ENCODE measurements at places on chromosomes 13 and 19.

DNA sequence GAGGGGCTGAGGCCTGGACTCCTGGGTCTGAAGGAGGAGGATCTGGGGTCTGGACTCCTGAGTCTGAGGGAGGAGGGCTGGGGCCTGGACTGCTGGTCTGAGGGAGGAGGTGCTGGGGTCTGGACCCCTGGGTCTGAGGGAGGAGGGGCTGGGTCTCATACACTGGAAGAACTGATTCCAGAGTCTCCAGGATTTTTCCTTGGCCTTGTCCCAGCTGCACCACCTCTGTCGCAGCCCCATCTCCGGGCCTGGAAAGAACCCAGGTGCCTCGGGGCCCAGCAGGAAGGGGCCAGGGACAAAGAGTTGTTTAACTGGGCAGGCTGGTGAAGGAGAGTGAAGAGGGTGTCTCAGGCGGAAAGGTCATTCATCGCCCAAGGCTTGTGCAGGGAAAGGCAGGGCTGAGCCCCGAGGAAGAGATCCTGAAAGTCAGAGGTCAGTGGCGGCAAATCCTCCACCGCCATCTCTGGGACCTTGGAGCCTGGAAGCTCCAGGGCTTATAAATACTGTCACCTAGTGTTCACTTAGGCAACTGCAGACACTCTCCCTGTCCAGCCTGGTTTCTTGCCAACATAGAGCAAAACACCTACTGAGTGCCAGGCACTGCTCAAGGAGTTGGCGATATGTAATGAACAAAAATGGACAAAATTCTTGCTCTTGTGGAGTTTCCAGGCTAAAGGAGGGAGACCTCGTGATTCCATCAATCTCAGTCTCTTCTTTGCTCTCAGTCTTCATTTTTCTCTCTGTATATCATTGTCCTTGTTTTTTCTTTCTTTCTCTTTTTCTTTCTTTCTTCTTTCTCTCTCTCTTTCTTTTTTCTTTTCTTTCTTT is 4.4 kb upstream of the KCNN4 start:
- no peak for DNase-seq

GRCh38 chr13:27006519-27007161 is 165.0 kb downstream of the USP12 start:
- DNase-seq: no peak

DNA sequence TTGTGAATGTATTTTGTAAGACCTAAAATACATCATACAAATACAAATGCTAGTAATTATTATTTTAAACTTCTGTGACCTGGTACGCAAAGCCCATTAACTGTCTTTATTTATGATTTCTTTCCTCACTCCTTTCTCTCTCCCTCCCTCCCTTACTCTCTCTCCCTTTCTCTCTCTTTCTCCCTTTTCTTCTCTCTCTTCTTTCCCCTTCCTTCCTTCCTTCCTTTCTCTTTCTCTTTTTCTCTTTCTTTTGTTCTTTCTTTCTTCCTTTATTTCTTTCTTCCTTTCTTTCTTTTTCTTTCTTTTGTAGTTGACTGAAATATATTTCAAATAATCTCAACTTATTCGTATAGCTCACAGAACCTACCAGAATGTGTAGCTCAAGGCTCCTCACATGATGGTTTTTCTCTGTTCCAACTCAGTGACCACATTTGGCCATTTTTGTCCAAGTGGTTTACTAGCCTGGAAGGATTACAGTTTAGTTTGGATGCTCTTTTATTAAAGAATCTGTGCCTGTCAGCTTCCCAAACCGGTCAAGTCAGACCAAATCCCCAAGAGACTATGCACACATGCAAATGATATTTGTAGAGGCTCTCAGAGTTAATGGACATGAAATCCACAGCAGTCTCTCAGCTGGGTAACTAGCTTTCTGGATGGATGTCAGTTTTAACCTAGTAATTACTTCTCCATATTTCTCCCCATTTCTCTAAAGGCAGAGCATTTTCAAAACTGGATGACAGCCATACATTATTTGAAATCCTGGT is 71.7 kb downstream of the POSTN start:
- DNase-seq: no peak

GRCh38 chr19:29241324-29241723 is 28.4 kb upstream of the UQCRFS1 start:
- no peak for DNase-seq

DNA sequence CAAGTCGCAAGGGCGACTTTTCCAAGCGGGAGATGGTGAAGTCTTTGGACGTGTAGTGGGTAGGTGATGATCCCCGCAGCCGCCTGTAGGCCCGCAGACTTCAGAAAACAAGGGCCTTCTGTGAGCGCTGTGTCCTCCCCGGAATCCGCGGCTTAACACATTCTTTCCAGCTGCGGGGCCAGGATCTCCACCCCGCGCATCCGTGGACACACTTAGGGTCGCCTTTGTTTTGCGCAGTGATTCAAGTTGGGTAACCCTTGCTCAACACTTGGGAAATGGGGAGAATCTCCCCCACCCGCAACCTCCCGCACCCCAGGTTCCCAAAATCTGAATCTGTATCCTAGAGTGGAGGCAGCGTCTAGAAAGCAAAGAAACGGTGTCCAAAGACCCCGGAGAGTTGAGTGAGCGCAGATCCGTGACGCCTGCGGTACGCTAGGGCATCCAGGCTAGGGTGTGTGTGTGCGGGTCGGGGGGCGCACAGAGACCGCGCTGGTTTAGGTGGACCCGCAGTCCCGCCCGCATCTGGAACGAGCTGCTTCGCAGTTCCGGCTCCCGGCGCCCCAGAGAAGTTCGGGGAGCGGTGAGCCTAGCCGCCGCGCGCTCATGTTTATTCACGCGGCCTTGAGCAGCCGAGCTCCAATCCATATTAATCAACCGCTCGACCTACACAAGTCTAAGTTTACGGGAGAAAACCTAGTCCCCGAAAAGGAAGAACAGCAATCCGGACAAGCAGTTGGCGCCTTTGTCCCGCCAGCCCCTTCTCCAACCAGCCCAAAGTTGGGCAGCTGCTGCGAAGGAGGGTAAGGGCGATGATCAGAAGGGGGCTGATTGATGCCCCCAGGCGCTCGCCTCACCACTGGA is 9.9 kb downstream of the SOX21 start:
- no peak for DNase-seq

DNA sequence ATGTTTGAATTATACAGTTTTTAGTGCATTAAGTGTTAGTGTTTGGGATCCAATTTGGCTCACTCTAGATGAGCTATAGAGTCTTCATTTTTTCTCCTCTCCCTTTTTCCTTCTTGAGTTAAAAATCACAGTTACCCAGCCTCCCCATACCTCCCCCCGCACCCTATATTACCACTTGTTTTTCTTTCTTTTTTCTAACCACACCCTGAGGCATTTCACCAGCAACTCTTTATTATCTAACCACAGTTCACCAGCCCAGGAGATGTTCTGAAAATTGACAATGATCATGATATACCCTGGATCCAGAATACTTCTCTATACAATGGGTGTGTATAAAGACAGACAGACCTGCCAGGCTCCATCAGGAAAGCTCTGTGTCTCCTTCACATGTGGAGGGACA is 86.5 kb upstream of the UBL3 start:
- no peak for DNase-seq

DNA sequence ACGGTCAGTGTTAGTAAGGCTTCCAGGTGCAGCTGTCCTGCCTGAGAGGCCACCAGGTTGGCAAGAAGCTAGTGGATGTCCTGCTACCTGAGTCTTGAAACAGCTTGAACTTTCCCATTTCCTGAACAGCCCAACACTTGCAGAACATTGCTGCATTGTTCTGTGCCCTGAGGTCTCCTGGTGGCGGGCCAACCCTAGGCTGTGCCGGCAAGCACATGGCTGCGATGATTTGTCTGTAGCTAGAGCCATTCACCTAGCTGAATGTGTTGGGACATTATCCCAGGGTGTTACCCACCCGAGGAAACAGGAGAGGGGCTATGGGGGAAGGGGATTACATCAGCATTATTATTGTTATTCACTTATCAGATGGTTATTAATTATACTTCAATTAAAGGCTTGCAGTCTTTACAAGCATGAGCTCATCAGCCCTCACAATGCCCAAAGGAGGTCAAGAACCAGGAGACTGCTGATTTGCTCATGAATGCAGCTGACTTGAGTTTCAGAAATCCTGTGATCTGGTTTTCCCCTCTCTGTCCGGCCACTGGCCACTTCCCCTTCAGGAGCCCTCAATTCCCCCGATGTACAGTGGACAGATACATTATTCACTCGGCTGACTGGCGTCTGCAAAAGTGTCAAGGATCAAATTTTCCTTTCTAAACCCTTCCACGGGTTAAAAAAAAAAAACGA is 187.6 kb upstream of the TSC22D1 start:
- DNase-seq: no peak

DNA sequence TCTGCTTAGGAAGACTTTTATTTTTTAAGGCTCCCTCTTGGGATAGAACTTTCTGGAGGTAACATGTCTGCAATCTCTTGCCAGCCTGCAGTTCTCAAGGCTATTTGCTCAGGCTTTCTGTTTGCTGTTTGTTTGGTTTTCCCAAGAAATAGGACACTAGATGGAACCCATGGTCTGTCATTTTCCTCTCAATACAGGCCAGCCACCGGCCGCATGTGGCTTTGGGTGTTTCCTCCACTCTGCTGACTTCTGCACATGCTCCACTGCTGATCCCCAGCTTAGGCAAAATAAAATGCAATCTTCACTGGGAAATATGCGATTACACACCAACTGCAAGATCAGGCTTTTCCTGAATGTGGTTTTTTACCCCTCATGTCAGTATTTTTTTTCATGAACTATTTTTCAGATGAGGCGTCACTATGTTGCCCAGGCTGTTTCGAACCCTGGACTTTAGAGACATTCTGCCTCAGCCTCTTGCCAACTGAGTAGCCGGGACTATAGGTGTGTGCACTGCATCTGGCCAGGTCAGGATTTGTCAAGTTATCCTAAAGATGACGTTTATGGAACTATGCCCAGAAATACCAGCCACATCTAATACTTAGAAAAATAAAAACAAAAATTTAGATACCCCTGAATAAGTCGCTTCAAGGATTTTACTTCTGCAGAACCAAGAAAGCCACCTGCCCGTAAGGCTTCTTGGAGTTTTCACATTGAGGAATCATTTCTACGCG is 94.3 kb upstream of the PABPC3 start:
- no peak for DNase-seq

DNA sequence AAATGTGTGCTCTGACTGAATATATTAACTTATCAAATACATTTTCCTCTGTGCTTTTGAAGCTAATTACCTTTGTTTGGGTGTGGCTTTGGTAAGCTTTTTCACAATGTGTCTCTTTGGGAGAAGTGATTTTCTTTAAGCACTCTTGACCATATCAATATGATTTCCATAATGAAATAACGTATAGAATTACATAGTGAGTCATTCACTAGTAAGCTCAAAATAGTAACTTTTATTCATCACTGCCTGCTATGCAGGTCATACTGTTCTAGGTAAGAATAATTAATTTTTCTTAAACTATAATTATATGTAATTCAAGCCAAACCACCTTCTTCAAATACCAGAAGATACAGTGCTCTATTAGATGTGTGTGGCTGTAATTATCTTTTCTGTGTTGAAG is 480.7 kb downstream of the MYO16 start:
- no peak for DNase-seq

DNA sequence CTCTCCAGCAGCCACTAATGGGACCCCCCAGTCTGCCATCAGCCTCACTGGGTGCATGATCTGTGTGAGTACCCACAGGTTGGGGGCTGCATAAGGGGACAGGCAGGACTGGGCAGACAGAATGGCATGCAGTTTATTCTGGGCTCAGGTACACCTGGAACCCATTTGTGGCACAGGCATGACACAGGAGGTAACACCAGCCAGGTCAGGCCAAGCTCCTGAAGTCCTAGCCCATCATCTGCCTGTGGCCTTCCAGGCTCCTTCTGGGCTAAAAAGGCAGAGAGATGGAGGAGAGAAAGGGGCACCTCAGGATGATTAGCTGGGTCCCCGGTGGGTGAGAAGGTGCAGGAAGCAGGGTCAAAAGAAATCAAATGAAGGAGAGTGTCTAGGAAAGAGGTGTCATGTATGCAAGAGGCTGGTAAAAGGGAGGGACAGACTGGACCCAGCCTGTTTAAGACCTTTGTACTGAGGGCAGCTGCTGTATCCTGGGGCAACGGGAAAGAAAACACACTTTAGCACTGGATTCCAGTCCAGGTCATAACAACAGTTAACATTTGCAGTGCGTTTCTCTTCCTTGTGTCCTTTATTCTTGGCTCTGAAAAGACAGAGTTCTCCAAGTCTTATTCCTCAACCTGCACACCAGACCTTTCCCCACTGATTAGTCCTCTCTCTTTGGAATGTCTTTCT is 20.2 kb upstream of the DGKH start:
- DNase-seq: no peak

DNA sequence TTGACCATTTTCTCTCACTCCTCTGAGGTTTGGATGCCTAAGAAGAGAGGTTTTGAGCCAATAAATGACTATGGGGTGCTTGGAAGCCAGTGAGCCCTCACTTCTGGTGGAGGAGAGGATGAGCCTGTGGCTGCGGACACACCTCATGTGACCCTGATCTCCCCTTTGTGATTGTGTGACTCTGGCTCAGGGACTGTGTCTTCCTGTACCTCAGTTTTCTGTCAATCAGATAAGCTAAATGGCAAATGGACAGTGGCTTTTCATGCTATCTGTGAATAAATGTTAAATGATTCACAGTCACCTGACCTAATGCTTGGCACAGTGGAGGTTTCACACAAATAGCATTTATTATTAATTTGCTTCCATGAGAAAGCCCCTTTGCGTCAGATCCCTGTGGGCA is 2.7 kb downstream of the PSG8 start:
- no peak for DNase-seq

DNA sequence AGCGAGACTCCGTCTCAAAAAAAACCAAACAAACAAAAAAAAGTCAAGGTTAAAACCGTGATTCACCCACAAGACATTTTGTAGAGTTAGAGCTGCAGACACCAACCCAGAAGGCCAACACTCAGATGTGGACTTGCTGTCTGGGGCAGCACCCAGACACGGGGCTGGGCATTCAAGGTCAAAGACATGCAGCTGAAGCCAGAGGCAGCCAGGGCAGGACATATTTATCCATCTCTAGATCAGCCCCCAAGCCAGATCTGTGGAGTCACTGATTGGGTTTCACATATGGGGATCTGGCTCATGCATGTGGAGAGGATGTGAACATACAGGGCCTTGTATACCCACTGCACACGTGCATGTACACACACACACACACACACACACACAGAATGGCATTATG is 3.6 kb downstream of the KLK15 start:
- no peak for DNase-seq

DNA sequence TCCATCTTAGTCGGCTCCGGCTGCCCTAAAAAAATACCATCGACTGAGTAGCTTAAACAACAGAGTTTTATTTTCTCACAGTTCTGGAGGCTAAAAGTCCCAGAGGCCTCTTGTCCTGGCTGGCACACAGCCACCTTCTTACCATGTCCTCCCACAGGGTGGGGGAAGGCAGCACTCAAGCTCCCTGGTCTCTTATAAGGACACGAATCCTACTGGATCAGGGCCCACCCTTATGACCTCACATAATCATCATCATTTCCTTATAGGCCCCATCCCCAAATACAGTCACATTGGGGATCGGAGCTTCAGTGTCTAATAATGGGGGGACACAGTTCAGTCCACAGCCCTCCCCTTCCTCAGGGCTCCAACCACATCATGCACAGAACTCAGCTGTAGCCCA is 2.6 kb upstream of the TUBA3C start:
- no peak for DNase-seq

All from stimulated activated CD8-positive, alpha-beta memory T cell treated with anti-CD3 and anti-CD28 coated beads, Interleukin-4, amount 100 ng/mL, for 4 hours (primary cell).